ENCODE measurements at places on chromosomes 5 and 9.

DNA sequence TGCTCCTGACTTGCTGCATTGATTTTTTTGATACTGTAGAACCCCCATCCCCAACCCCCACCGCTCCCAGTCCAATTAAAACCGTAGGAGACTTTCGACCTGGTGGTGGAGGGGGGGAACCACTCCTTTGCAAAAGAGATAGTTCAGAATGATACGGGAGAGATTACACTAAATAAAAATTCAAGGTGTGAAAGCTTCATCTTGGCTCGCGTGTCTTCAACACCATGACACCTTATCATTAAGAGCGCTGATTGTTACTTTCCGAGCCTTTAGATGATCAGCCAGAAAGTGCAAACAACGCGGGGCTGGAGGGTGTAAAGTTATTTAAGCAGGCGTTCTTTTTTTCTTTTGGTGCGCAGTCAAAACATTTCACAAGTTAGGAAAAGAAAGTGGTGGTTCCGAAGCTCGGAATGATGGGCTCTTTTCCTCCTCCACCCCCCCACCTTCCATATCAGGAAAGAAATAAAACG lies 1.3 kb upstream of the ZNF462 start:
- DNase-seq: no peak

DNA sequence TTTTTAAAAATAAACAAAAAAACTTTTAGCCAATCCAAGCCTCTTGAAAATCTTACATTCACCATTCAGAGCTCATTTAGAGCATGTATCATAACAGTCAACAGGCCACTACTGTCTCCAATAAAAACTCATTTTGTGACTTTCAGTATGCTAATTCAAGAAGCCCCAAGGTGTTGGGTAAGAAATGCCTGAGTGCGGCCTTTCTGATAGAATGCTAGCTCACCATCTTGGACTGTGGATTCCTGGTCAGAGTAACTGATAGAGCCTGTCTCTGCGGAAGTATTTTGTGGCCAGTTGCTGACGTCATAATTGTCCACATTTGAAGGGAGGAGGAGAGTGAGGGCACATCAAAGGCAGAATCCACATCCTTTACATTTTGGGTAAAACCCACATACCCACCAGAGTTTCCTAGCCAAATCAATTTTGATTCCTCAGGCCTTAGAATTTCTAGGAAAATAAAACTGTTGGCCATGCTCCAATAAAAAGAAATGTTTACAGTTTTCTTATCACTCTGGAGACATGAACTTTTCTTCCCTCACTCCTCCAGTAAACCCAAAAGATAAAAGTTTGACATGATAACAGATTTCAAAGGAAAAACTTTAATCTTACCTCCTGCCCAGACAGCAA lies 41.1 kb upstream of the ERCC6L2 start:
- no peak for DNase-seq

DNA sequence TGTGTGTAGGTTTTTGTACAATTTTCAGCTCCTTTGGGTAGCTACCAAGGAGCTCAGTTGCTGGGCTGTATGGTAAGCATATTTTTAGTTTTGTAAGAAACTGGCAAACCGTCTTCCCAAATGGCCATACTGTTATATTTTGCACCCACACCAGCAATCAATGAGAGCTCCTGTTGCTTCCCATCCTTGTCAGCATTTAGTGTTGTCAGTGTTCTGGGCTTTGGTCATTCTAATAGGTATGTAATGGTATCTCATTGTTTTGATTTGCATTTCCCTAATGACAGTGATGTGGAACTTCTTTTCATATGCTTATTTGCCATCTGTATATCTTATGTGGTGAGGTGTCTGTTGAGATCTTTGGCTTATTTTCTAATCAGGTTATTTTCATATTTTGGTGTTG lies 320.1 kb downstream of the MLLT3 start:
- DNase-seq: no peak

DNA sequence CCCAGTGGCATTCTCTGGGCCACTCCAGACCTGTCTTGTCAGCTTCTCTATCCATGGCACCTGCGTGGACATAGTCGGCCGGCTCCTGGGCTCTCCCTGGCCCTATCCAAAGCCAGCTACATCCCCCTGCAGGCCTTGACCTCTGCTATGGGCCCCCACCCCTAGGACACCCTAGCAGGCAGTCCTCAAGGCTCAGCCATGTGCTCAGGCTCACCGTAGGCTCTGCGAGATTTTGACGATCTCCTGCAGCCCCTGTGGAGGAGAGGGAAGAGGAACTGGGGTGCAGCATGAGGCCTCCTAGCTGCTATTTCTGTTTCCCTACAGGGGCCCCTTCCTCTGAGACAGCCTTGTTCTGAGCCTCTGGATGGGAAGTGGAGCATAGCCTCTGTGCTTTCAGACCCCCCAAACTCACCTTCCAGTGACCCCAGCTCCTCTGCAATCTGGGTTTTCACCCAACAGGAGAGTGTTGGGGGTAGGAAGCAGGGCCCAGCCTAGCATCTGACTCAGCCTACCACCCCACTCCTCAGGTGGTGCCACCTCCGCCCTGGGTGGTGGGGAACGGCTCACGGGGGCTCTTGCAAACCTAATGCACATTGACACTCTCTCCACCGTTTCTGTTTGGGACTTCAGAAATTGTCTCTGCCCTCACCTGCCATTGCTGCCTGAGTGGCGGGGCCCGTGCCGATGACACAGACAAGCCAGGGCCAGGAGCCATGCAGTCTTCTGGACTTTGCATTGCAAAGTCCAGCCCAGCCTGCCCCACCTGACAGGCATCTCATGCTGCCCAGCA lies 36.7 kb downstream of the HRH2 start:
- DNase-seq: no peak

DNA sequence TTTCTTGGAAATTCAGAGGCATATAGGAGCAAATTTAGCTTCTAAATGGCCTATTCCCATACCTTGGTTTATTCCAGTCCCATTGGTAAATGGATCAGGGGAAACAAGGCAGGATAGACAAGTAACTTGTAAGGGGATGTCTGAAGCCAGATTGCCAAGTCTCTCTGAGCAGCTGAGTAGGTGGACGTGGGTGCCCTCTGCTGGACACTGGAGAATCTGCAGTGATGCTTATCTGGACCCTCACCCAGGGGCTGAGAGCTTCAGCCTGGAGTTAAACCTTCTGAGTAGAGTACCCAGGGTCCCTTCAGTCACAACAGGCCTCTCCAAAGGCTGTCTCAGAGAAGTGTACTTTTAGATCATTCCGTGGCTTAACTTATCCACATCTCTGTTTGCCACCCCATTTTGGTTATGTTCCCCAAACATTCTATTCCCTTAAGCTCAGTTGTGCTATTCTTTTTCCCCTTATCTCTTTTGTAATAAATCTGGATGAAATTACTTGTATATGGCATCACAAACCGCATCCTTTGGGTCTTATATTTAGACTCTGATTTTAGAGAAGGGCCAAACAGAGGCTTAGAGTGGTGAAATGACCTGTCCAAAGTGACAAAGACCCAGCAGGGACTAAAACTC lies 218.3 kb upstream of the GLRA1 start:
- DNase-seq: no peak

DNA sequence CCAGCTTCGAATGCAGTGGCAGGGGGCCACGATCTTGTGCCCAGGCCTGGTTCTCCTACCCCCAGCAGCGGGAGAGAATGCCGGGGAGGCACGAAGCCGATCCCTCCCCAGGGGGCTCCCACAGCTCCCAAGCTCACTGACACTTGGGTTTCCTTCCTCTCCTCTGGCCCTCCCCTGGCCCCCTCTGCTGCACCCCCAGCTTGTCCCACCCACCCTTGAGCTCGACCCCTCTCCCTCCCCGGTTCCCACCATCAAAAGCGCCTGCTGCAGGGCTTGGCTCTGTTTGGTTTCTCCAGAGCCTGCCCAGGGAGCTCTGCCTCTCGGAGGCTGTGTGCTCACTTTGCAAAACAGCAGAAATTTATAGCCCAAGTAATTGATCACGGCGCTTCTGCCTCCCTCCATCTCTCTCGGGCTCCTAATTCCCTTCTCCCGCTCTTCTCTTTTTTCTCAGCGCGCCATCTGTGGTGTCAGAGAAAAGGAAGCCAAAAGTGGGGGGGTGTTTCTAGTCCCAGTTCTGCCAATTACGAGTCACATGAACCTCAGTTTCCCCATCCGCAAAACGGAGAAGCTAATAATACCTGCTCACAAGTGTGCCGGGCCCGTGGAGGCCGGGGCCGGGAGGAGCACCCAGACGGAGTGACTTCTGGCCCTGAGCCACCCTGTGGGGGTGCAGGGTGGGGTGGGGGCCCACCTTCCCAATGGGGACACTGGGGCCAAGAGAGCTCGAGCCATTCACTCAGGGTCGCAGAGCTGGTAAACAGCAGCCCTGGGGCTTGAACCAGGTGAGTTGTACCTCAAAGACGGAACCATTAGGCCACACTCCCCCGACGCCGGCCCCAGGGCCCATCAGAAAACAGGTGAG lies 141.2 kb upstream of the IER5L start:
- no peak for DNase-seq

- DNase-seq: no peak
These were observed 62.8 kb downstream of the KIF4B start for GRCh38 chr5:155076379-155076778.

DNA sequence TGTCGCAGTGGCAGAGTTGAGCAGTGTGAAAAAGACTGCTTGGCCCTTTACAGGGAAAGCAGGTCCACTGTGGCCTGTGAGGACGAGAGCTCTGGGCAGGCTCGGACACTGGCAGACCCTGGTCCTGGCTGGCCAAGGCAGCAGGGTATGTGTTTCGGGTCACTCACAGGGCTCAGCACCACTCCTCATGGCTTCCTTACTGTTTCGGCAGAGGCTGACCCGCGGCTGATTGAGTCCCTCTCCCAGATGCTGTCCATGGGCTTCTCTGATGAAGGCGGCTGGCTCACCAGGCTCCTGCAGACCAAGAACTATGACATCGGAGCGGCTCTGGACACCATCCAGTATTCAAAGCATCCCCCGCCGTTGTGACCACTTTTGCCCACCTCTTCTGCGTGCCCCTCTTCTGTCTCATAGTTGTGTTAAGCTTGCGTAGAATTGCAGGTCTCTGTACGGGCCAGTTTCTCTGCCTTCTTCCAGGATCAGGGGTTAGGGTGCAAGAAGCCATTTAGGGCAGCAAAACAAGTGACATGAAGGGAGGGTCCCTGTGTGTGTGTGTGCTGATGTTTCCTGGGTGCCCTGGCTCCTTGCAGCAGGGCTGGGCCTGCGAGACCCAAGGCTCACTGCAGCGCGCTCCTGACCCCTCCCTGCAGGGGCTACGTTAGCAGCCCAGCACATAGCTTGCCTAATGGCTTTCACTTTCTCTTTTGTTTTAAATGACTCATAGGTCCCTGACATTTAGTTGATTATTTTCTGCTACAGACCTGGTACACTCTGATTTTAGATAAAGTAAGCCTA lies 15.7 kb downstream of the SQSTM1 start:
- DNase-seq: no peak

GRCh38 chr5:570886-571285 lies 41.3 kb upstream of the CEP72 start:
- no peak for DNase-seq

- no peak for DNase-seq
These were observed 17.0 kb upstream of the LCP2 start for GRCh38 chr5:170314541-170315095.

DNA sequence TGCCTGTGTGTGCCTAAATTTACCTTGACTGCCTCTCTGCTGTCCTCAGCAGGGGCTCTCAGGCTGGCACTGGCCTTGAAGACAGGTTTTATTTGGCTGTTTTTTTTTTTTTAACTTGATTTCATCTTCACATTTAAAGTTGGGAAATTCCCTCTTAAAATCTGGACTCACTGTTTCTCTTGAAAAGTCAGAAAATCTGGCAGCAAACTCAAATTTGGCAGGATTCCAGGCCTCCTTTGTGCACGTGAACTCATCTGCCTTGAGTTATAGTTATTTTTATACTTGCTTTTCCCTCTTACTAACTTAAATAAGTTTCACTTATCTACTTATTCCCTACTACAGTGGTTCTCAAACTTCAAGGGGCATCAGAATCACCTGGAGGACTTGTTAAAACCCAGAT lies 118.4 kb upstream of the MAP3K1 start:
- DNase-seq: no peak

GRCh38 chr5:180977852-180978251 lies 10.8 kb upstream of the BTNL3 start:
- DNase-seq: no peak

DNA sequence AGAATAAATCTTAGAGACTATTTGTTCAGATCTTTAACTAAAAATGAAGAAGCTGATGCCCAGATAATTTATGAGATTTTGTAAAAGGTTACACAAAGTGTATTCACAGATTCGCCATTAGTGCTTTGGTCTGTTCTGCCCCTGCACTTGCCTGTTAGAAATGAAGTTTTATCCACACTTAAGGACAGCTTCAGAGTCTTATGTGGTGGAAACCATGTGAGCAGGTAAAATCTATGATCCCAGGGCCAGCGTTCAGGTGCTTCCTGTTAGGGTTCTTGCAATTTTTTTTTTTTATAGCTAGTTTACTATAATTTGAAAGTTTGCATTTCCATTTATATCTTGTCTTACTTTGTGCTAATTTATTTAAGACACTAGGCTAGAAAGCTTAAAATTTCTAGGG lies 561.6 kb downstream of the PRR16 start:
- no peak for DNase-seq

GRCh38 chr5:146254223-146254622 lies 50.8 kb downstream of the RBM27 start:
- DNase-seq: no peak

DNA sequence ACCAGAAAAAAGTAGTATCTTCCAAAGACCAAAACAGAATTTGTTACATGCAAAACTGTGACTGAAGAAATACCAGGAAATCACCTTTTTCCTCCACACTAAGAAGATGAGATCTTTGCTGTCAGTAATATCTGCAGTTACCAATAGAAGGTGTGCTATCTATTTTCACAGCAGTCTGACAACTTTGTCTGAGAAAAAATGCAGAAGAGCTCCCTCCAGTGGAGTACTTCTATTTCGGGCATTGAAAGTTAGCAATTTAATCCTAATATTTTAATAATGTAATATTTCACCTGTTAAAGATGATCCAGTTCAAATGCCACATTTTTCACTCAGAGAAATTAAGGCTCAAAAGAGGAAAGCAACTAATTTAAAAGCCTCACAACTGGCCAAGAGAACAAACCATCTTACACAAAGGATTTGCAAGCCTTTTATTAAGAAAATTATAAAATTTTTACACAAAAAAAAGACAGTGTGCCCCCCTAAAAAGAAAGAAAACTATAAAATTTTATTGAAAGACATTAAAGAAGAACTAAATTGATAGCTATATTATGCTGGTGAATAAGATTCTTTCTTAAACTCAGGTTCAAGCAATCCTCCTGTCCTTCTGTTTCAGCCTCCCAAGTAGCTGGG lies 50.6 kb downstream of the DEPDC1B start:
- no peak for DNase-seq

All from DMS79 (cell line).